ENCODE measurements at places on chromosomes 6 and 20.

DNA sequence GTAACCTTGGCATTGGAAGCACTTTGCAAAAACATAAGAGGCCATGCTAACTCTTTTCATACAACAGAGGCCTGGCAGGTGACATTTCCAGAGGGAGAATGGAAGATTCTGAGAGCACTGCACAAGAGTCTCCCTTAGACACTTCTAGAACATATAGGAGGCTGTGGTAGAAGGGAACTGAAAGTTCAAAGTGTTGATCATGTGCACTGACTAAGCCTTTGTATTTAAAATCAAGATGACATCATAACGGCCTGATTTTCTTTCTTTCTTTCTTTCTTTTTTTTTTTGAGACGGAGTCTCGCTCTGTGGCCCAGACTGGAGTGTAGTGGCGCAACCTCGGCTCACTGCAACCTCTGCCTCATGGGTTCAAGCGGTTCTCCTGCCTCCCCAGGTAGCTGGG lies 26.8 kb upstream of the DNAAF9 start:
- DNase-seq, result no peak

DNA sequence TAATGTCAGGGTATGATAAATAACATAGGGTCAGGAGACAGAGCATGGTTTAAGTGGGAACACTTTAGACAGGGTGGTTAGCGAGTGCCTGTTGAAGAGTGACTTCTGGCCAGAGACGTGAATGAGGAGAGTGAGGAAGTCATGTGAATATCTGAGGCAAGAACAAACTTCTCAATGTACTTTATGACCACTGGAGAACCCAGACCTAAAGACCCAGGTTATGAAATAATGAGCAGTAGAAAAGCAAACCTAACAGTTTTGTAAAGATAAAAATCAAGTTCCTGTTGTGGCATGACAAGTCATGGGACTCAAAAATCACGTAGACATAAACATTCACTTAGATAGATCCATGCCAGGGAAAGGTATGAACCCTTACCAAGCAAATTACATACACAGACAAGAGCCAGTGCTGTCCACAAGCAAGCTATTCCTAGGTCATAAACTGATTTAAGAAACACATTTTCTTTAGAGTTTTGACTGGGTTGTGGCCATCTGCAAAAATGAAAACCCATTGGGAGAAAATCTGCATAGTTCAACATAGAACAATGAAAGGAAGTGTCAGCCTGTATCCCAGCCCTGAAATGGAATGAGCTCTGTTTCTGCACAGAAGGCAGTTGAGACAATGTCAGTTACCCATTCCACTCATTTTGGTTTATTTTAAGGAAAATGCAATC lies 2.2 kb upstream of the MYCT1 start:
- no peak for DNase-seq

GRCh38 chr6:118594877-118595276 lies 46.8 kb downstream of the PLN start:
- DNase-seq, result no peak

- DNase-seq, result no peak
Measured at GRCh38 chr6:153790048-153790447, 249.0 kb upstream of the OPRM1 start.

- DNase-seq, result no peak
Measured at GRCh38 chr6:142030115-142030619, 102.6 kb upstream of the GJE1 start.

Data from T47D (cell line).